ENCODE measurements at places on chromosomes 7 and 10. TPM values are rescaled to one million over a fixed set of nuclear protein-coding genes. Genes with fewer than 3 reads are reported as not detected.

The C7orf57 gene
- total RNA-seq = 0.20 TPM

The CRYGN gene
- total RNA-seq = not detected

The PTPRE gene
- total RNA-seq = 4.0 TPM

The HEPACAM2 gene
- not detected for total RNA-seq

All from A549 treated with ZK216348 at 1 μM for 4 hours (cell line).